ENCODE measurements at places on chromosomes 16 and 17. TPM values are rescaled to one million over a fixed set of nuclear protein-coding genes. Genes with fewer than 3 reads are reported as not detected.

DNA sequence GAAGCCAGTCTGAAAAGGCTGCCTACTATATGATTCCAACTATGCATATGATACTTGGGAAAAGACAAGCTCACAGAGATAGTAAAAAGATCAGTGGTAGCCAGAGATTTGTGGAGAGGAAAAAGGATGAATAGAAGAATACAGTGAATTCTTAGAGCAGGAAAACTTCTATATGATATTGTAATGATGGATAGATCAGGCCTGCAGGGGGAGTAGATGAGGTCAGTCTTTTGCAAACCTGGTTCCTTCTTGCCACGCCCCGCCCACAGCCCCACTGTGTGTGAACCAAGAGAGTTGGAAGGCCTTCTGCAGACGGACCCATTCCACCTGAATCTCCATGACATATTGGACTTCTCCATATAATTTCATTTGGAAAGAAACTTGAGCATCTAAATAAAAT is 761 bp upstream of the CCL8 start:
- peak; percentile 10 for DNase-seq

- no peak for DNase-seq
These were observed 5.7 kb upstream of the SULT1A2 start for GRCh38 chr16:28602529-28602928.

GRCh38 chr16:19329932-19330331 is 44.4 kb downstream of the CLEC19A start:
- DNase-seq, result peak; percentile 58

Gene KRT12
- total RNA-seq, result not detected

DNA sequence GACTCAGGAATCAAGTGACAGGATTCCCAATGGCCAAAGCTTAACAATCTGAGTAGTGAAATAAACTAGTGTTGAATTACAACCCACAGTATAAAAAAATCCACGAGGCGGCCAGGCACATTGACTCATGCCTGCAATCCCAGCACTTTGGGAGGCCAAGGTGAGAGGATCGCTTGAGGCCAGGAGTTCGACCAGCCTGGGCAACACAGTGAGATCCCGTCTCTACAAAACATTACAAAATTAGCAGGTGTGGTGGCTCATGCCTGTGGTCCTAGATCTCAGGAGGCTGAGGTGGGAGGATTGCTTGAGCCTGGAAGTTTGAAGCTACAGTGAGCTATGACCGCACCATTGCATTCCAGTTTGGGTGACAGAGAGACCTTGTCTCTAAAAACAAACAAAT is 133.8 kb downstream of the CPPED1 start:
- DNase-seq, result no peak

- DNase-seq, result no peak
These were observed 9.2 kb downstream of the QPRT start for GRCh38 chr16:29688172-29688571.

Gene ELMO3
- 3.0 TPM for total RNA-seq

- no peak for DNase-seq
These were observed 141.8 kb downstream of the GRIN2A start for GRCh38 chr16:10040136-10041080.

Gene HOXB8
- total RNA-seq, result 11.2 TPM

Gene CARD14
- total RNA-seq, result not detected

Gene DLX3
- 0.13 TPM for total RNA-seq

Gene SLC13A2
- total RNA-seq, result not detected

DNA sequence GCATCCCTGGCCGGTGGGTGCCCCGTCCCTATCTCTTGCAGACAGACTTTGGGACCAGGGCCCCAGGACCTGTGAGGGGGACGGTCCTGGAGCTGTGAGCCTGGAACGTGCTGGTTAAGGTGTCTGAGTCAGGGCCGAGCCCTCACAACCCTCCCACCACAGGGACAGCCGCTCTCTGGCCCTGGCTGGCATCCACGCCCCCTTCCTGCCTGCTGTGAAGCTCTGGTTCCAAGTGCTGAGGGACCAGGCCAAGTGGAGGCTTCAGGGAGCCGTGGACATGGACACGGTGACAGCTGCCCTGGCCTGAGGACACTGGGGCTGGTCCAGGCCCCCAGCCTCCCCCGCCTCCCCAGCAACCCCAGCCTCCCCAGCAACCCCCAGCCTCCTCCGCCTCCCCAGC is 6.6 kb downstream of the TSR3 start:
- DNase-seq, result peak; percentile 42

GRCh38 chr16:85819771-85820170 is 20.3 kb downstream of the COX4I1 start:
- DNase-seq, result peak; percentile 9

- no peak for DNase-seq
These were observed 10.4 kb downstream of the GALK1 start for GRCh38 chr17:75754378-75755204.

Gene IGF2BP1
- total RNA-seq, result 18.6 TPM

Gene NOTUM
- not detected for total RNA-seq

Gene ABCA9
- not detected for total RNA-seq

DNA sequence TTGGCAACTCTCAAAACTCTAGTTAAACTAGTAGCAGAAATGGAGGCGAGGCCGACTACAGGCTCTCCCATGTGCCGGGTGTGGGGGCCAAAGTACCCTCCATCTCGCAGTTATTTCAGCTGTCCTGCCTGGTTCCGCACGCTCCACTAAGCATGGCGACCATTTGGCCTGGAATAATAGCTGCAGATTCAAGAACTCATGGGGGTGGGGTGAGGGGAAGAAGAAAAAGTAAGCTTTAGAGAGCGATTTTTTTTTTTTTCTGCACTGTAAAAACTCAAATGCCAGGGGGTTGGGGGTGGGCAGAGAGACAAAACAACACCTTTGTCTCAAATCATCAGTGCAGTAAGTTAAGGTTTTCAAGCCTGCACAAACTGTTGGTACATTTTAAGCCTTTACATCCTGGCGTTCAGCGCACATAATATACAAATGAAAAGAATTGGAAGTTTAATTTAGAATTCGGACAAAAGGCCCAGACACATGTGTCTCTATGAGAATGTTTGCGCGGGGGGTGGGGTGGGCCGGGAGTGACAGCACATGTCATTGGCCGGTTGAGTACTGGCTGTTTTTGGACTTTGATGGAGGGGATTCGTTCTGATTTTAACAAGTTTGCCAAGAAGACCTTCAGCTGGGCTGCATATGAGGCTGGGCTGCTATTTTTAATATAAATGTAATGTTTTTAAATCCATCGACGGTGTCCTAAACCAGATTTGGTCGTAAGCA is 694.7 kb upstream of the SALL1 start:
- DNase-seq, result no peak

Gene CLEC18A
- 0.10 TPM for total RNA-seq

Gene CDH3
- 0.10 TPM for total RNA-seq

DNA sequence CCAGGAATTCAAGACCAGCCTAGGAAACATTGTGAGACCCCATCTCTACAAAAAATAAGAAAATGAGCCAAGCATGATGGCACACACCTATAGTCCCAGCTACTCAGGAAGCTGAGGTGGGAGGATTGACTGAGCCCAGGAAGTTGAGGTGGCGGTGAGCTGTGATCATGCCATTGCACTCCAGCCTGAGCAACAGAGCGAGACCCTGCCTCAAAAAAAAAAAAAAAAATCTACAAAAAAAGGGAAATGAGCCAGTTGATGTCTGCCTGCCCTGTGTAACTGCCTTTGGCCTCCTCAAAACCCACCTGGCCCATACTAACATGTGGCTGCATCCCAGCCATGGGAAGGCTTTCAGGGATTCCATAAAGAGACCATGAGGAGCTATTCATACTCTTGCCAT is 4.5 kb downstream of the RANBP10 start:
- DNase-seq, result no peak

GRCh38 chr16:68190736-68191510 is 45.0 kb downstream of the ESRP2 start:
- DNase-seq, result no peak

Gene NAGS
- total RNA-seq, result 2.6 TPM

Gene CDC42EP4
- 27.2 TPM for total RNA-seq

GRCh38 chr17:9023392-9024218 is 2.3 kb downstream of the NTN1 start:
- no peak for DNase-seq

Gene PRSS33
- not detected for total RNA-seq

DNA sequence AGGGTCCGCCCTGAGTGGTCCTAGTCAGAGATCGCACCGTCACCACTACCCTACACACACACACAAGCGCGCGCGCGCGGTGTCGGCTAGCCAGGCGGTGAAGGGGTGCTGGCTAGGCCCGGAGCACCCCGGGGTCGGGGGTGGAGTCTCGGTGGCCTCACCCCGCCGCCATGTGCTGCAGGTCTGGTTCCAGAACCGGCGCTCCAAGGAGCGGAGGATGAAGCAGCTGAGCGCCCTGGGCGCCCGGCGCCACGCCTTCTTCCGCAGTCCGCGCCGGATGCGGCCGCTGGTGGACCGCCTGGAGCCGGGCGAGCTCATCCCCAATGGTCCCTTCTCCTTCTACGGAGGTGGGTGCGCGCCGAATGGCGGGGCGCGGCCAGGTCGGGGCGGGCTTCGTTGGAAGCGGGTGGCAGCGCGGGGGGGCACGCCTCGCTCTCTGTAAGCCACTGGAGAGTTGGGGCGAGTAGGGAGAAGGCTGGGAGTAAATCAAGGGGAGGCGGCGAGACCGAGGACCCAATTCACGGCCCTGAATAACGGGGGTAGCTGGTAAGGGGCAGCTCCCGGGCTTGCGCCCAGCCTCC is 4.8 kb downstream of the LHX1 start:
- no peak for DNase-seq

Gene PYY
- total RNA-seq, result not detected

DNA sequence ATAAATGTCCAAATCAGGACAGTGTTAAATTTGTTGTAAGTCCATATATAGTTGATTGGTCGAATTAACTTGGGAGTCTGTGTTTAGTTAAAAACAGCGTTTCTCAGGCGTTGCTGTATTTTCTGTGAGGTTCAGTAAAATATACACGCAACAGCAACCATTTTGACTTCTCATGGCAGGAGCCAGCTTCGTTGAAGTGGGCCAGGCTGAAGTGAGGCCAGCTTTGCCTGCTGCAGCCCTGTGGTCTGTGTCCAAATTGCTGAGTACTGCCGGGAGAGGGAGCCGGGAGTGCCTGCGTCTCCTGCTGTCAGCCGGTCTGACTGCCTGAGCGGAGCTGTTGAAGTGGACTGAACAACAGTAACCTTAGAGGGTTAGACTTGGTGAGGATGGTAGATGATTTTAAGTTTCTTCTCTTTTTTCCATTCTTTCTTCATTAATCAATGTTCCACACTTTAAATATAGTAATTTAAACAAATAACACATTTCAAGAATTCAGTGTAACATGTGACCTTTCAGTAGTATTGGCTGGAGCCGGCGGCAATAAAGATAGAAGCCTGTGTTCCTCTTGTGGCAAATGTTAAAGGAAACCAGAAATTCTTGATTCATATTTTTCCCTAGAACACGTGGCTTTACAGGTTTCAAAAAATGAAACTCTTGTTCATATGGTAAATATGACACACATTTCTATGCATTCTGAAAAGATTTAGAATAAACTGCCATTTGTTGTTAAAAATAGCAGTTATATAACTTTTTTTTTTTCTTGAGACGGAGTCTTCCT is 37.0 kb upstream of the ZNF750 start:
- no peak for DNase-seq

Gene TMEM92
- total RNA-seq, result 2.5 TPM

Gene KRTAP4-9
- total RNA-seq, result 0.57 TPM

DNA sequence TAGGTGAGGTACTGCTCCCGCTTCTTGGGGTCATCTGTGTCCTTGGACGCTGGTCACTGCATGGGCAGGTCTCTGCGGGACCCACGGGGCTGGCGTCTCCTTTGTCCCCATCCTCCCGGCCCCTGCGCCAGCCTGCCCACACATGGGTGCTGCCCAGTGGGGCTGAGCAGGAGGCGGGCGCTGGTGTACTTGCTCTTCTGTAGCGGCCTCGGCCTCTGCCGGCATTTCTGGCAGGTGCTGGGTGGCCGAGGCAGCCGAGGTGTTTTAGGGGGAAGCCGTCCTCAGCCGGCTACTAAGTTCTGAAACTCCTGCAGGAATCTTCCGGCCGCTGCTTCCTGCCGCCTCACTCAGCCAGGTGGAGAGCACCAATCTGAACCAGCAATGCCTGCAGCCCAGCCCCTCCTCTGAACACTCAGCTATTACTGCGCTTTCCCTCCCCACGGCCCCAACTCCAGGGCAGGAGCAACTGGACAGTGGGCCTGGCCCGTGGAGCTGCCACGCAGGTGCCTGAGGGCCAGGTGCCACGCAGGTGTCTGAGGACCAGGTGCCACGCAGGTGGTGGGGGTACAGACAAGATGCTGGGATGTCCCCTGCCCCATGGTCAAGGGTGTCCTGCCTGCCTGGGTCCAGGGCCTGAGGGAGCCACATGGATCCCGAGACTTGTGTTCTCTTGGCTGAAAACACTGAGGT is 10.0 kb downstream of the DECR2 start:
- DNase-seq, result no peak

- no peak for DNase-seq
These were observed 208.2 kb downstream of the FTO start for GRCh38 chr16:53912155-53912554.

- no peak for DNase-seq
These were observed 7.3 kb downstream of the SPATA2L start for GRCh38 chr16:89693931-89694783.

DNA sequence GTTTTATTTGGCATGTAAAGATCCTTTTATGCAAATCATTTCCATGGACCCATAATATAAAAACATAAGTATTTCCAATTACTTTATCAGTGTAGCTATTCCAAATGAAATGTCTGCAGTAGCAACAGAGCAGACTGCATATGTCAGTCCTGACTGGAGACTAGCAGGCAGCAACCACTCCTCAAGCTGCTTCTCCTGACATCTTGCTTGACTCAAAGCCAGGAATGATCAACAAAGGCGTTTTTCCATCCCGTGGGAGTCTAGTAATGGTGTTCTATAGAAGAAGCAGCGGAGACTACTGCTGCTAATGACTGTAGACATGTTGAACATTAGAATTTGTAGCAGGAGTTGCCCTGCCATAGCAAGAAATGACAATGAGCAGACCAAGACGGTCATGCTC is 73.2 kb upstream of the AKTIP start:
- no peak for DNase-seq

DNA sequence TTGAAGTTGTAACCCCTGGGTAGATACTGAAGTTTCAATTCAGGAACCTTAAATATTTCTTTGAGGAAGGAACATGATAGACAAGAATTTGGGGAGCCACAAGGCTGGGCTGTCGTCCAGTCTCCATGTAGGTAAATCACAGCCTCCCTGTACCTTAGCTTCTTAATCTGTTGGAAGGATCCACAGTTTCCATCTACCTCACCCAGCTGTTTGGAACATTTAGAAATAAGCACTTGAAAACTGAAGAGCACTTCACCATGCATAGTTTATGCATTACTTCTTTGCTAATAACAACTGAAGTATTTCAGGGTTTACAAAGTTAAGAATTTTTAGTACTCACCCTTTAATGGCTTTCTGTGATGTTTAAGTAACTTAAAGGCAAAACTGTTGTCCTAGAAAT is 17.2 kb downstream of the TXNDC11 start:
- no peak for DNase-seq

Gene MEFV
- 0.03 TPM for total RNA-seq

Gene ABCC3
- total RNA-seq, result 6.4 TPM

DNA sequence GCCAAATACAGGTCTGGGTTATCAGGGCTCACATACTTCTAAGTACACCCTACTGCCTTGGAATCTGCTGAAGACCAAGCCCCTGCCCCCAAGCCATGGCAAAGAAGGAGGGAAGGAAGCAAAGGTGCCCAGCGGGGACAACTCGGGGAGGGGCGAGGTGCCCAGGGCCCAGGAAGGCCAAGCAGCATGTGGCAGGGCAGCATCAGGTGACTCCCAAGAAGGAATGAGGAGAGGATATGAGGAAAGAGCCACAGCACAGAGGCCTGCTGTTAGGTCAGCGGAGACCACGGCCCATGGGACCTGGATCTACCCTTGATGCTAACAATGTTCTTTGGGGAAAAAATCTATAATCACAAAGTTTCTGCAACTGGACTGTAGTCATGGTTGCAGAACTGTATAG is 142.6 kb upstream of the CRHR1 start:
- DNase-seq, result no peak

Gene OSGIN1
- total RNA-seq, result 3.8 TPM

All from HT1080 (cell line).